ENCODE measurements at places on chromosomes 11 and 22. TPM values are rescaled to one million over a fixed set of nuclear protein-coding genes. Genes with fewer than 3 reads are reported as not detected.

The PHOX2A gene
- total RNA-seq, result 0.37 TPM

The LIN7C gene
- 37.6 TPM for total RNA-seq

The CRYAB gene
- total RNA-seq, result 254 TPM

The CLTCL1 gene
- total RNA-seq, result 8.1 TPM

The IGSF9B gene
- total RNA-seq, result 24.1 TPM

The SCUBE1 gene
- total RNA-seq, result 103 TPM

All from gastroesophageal sphincter (tissue), 4 donors.